Stimulated activated CD4-positive, alpha-beta T cell treated with anti-CD3 and anti-CD28 coated beads, Interleukin-2, amount 100 ng/mL, for 4 hours (primary cell): ENCODE measurements at places on chromosomes 1 and 21.

GRCh38 chr1:204885790-204886189 is 15.1 kb downstream of the NFASC start:
- no peak for DNase-seq

DNA sequence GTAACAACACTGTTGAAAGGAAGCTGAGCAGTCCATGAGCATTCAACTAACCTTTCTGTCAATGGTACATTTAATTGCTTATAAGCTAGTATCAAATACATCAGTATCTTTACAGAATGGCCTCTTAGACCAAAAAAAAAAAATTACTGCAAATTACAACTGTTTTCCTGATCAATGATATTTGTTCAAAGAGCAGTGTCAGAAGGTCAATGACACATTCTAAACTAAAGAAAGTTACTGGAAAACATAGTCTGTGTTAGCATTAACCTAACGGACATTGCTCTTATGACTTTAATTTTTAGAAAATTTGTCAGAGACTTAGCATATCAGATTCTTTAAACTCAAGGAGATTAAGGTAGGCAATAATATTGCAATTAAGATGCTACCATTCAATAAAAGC is 162.5 kb downstream of the KCNT2 start:
- DNase-seq: no peak

- DNase-seq: no peak
Observed at GRCh38 chr1:213678348-213678747, 309.4 kb upstream of the PROX1 start.

GRCh38 chr21:16033193-16033592 is 303.4 kb downstream of the USP25 start:
- DNase-seq: no peak

DNA sequence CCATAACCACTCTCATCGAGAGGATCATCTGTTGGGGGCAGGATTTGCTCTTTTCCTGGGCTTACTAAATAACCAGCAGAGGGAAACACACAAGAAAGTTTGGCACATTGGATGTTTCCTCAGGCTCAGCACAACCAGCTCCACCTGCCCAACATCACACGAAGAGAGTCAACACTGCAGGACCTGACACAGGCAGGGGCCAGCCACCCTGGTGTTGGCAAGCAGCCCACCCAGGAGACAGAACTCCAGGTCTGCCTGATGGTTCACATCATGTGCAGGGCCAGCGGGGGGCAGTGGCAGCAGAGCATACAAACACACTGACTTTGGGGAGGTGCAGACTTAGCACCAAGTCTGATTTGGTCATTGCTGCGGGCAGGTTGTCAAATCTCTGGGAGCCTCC is 182.3 kb upstream of the GALNT2 start:
- no peak for DNase-seq

DNA sequence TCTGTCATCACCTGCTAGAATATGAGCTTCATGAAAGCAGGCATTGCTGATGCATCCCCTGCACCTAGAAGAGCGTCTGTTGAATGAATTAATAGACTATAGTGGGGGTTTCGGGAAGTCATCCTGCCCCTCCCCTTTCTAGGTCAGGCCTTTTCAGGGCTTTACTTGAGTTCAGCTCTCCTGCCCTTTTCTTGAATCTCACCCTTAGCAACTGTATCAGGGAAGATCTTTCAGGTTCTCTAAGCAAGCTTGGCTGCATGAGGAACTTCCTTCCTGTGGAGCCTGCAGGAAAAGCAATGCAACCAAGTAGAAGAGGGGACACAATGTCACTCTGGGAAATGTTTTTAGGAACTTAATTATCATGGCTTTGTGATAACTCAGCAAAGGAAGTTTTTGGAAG is 27.2 kb upstream of the KIAA0040 start:
- no peak for DNase-seq

- DNase-seq: no peak
Observed at GRCh38 chr1:91836331-91837040, 49.5 kb downstream of the TGFBR3 start.

- no peak for DNase-seq
Observed at GRCh38 chr1:62810420-62811274, 26.7 kb downstream of the ATG4C start.

- DNase-seq: no peak
Observed at GRCh38 chr1:2821966-2822620, 20.6 kb upstream of the TTC34 start.

- DNase-seq: no peak
Observed at GRCh38 chr1:84497631-84498275, 8.4 kb upstream of the SPATA1 start.

DNA sequence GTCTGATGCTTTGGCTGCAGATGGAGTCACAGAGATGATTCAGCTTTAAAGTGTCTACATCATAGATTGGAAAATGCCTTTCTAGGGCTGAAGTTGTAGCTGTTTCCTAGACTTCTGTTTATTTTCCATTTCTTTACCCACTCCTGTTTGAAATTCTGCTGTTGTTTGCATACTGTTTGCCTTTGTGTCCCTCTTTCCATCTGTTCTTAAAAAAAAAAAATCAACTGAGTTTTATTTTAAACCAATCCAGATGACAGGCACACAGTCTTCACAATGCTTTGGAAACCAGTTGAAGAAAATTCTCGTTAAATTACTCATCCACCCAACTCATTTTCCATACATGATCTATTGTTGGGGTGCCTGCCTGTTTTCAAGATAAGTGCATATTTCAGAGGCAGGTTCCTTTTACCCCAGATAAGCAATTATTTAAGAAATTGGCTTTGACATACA is 245.9 kb downstream of the DISC1 start:
- DNase-seq: no peak

GRCh38 chr1:8359617-8360481 is 41.9 kb downstream of the SLC45A1 start:
- no peak for DNase-seq

GRCh38 chr1:231679109-231679508 is 52.5 kb downstream of the DISC1 start:
- no peak for DNase-seq
